ENCODE measurements at places on chromosomes 5 and 9.

GRCh38 chr5:103218164-103218563 lies 40.4 kb upstream of the MACIR start:
- no peak for DNase-seq

DNA sequence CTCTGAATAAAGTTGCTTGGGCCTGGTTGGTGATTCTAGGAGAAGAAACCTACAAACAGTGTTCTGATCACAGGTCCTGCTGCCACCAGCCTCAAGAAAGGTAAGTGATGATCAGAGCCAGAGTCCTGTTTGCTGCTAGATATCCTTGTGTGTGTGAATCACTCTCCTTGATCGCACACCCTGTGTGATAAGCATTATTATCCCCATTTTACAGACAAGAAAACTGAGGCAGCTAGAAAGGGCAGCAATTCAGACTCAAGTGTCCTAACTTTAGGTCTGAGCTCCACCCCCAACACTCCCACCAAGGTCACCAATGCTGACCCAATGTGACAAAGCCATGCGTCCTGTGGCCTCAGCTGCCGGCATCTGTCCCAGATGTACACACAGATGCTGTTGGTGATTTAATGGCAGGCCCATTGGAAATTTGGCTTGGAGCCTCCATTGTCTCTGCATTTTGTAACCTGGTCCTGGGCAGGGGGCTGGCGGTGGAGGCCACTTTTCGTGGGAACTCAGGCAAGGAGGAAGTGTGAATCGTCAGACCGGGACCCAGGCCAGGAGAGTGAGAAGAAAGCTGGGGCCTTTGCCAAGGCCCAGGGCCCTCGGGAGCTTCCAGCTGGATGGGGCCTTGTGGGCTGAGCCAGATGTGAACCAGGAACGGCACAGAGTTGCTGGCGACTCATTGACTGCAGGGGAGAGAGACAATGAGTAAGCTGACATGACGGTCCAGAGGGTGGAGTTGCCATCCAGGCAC lies 29.8 kb upstream of the GGTA1 start:
- DNase-seq, result no peak

- DNase-seq, result peak; percentile 81
Measured at GRCh38 chr5:154189819-154190594, 526 bp upstream of the GALNT10 start.

DNA sequence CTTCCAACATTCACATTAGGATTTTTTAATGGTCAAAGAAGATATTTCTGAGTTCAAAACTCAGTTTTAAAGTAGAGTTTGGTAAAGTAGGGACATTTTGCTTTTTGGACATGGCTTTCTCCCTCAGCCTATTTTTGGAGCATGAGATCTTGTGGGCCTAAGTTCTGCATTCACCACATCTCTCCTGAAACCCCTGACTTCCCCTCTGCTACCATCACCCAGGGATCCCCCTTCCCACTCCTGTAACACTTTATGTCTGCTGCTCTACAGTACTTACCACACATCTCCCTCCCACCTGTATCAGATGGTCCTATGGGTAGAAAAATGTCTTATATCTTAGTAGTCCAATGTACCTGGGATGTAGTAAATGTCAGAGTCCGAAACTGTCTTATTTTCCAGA lies 48.2 kb upstream of the JAK2 start:
- no peak for DNase-seq

DNA sequence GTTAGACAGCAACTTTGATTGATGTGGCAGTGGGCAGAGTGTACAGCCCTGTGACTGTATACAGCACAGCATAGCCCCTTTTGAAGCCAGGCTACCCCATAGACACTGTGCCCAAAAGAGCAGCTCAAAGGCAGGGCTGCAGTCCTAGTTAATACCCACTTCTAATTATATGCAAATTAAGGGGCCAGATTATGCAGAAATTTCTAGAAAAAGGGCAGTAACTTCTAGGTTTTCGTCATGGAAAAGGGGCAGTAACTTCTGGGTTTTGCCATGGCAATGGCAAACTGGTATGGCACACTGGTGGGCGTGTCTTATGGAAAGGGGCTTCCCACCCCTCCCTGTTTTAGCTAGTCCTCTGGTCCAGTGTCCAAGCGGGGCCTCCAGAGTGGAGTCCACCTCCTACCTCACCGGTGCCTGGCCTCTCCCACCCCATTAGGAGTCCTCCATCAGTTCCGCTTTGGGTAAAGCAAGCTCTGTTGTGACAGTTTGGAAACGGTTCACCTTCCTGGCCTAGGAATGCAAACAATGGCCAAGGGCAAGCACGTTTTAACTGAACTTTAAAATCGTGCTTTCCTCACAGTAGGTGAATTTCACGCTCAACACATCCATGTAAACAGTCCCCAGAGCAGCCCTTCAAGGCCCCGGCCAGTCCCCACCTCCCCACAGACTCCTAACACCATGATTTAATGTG lies 5.6 kb downstream of the ADAMTS13 start:
- DNase-seq, result no peak

GRCh38 chr5:148384380-148384737 lies 601 bp downstream of the FBXO38 start:
- DNase-seq, result no peak

Measured in GM18507 (cell line).